ENCODE measurements at places on chromosomes 1 and 21. TPM values are rescaled to one million over a fixed set of nuclear protein-coding genes. Genes with fewer than 3 reads are reported as not detected.

Gene HES3
- not detected for total RNA-seq

Gene ATG4C
- total RNA-seq, result 35.7 TPM

Gene C8A
- total RNA-seq, result not detected

Gene TMEM200B
- total RNA-seq, result 0.94 TPM

Gene RIMS3
- total RNA-seq, result 24.6 TPM

Gene STIL
- total RNA-seq, result 9.4 TPM

Gene GRHL3
- not detected for total RNA-seq

Gene C1orf141
- total RNA-seq, result not detected

Gene COL11A1
- 45.9 TPM for total RNA-seq

Gene DCST1
- total RNA-seq, result not detected

Gene KIF2C
- 2.5 TPM for total RNA-seq

Gene HHIPL2
- total RNA-seq, result 0.16 TPM

Gene KRTAP21-2
- total RNA-seq, result not detected

- no peak for DNase-seq
Measured at GRCh38 chr1:182029002-182029378, 32.5 kb downstream of the ZNF648 start.

GRCh38 chr1:230563591-230563990 lies 78.7 kb upstream of the COG2 start:
- no peak for DNase-seq

GRCh38 chr1:196517193-196517592 lies 91.0 kb downstream of the KCNT2 start:
- no peak for DNase-seq

GRCh38 chr1:178371235-178371634 lies 125.5 kb downstream of the CLEC20A start:
- DNase-seq, result no peak

DNA sequence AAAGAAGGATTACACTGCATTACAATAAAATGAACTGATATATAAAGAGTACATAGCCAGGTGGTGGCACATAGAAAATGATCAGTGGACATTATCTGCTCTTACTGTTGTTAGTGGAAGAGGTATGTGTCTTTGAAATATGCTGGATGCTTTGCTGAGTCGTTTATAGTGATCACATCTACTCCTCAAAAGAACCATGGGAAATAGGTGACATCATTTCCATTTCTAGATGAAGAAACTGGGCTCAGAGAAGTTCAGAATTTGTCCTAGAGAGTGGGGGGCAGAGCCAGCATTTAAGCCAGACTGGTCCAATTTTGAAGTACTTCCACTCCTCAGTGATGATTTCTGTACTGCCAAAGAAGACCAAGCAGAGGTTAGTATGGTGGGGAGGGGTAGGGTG lies 34.0 kb upstream of the BACH1 start:
- DNase-seq, result no peak

- DNase-seq, result no peak
Measured at GRCh38 chr1:235817101-235817728, 49.5 kb downstream of the LYST start.

DNA sequence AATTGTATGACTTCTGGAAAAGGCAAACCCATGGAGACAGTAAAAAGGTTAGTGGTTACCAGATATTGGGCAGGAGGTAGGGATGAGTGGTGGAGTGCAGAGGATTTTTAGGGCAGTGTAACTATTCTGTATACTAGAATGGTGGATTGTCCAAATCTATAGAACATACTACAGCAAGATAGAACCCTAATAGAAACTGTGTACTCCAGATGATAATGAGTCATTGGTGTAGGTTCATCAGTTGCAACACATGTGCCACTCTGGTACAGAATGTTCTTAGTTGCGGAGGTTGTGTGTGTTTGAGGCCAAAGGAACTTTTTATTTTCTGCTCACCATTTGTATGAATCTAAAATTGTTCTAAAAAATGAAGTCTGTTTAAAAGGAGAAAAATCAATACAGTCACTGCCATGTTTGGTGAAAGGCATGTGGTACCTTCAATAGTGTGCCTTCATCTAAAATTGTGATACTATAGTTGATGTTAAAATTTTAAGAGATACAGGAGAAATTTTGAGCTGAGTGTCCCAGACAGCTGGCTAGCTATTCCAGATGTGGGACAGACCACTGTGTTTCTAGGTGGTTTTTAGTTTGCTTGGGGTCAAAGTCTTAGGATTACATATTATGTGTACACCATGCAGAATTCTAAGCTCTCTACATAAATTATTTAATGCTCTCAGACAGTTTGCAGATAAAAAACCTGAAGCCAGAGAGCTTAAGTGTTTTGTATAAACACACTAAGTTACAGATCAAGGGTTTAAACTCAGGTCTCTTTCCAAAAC lies 150.5 kb downstream of the RPS6KC1 start:
- no peak for DNase-seq

DNA sequence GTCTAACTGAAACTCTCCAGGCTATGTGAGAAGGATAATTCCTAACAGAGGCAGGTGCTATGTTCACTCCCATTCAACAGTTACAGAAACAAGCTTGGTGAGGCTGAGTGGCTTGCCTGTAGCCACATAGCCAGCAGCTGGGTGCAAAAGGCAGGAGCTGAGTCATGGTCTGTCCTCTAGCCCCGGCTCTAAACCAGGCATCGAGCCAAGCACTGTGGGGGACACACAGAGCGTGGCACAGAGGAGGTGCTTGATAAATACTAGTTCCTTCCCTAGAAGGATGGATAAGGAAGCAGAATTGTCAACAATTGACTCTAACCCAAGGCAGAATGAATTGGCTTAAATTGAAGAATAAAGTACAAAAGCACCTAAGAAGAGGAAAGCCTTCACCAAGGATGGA lies 10.4 kb upstream of the KCNA2 start:
- no peak for DNase-seq

GRCh38 chr1:39646232-39647081 lies 7.0 kb upstream of the HEYL start:
- DNase-seq, result no peak

- peak; percentile 73 for DNase-seq
Measured at GRCh38 chr21:42532466-42533181, 19.0 kb downstream of the SLC37A1 start.

DNA sequence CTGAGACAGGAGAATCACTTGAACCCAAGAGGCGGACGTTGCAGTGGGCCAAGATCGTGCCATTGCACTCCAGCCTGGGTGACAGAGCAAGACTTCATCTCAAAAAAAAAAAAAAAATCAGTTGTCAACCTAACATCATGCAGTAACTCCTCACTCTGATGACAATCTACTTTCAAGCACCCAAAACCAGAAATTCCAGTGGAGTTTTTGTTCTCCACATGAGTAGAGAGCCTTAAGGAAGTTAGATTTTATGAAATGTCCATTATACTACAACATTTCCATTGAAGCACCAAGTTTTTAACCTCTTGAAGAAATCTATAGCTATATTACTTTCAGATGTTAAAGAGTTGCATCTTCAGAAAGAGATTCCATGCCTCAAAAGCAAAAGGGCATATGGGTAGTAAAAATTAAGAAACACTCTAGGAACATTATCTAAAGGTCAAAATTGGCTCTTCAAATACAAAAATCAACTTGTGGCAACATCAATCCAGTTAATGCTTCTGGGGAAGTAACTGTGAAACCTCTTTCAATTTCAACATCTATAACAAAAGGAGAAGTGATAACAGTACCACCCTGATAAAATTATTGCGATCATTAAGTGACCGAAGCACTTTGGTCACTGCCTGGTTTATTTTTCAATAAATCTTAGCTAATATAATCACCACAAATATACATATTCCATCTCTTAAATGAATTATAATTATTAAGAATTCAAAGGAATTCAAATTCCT lies 7.7 kb downstream of the LPGAT1 start:
- DNase-seq, result no peak

DNA sequence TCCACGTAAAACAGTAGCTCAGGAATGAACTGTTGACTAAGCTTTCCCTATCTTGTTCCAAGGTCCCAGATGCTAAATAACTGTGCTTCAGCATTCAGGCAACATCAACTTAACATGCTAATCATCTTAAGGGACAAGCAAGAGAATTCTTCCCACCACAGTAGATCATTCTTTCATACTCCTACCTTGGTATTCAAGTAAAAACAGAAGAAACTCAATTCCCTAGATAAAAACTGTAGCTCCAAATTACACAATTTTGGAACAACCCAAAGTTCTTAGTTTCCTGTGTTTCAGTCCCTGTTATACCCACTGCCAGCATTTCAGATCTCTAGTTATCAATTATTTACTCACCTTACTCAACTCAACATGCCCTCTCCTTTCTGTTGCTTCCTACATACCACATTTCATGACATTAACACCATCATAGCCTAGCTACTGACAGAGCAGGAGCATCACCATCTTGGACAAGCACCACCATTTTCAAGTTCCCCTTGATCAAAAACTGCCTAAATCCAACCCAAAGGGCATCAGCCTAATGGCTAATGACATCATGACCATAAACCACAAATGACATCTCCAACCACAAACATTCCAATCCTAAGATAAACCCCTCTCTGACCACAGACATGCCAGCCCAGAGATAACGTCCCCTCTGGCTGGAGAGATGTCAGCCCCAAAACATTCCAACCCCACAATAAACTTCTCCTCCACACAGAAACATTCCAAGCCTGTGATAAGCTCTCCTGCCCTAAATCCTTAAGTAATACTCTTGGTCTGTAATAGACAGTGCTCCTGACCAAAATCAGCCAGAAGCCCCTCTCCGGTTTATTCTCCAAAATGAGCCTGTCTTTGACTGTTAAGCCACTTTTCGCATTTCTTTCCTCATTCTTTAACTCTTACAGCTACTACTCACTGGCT lies 191.2 kb downstream of the RERE start:
- no peak for DNase-seq

- no peak for DNase-seq
Measured at GRCh38 chr1:76587212-76587611, 280.1 kb upstream of the ST6GALNAC5 start.

DNA sequence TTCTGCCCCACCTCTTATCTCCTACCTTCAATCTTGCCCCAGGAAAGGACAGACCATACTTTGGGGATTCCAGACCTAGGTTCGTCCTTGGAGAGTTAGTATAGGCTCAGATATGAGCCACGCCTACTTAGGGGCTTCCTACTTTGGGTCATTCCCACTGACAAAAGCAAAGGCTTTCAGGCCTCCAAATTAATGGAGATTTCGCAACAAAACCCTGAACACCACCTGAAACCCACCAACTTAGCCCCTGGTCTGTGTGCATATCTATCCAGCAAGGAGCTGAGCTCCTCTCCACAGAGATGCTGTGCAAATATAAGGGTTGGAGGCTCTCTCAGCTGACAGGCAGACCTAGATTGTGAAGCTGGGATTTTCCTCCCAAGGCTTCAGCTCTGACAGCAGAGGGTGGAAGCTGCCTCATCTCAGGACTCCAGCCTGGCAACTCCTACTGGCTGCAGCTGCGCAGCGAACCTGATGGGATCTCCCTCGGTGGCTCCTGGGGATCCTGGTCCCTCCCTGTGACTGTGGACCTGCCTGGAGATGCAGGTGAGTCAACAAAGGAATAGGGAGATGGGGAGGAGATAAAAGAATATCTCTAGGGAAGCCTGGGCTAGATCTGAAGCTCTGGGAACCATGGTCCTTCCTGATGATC lies 2.1 kb downstream of the MPL start:
- no peak for DNase-seq

GRCh38 chr1:209397910-209398309 lies 185.6 kb upstream of the CAMK1G start:
- no peak for DNase-seq

- no peak for DNase-seq
Measured at GRCh38 chr1:57986432-57986831, 560.1 kb downstream of the OMA1 start.

GRCh38 chr1:151372058-151372934 lies at the start of gene SELENBP1:
Gene SELENBP1 (minus strand): TSS chr1:151372705. CDS start chr1:151372641, 64 bp downstream.
- no peak for DNase-seq

DNA sequence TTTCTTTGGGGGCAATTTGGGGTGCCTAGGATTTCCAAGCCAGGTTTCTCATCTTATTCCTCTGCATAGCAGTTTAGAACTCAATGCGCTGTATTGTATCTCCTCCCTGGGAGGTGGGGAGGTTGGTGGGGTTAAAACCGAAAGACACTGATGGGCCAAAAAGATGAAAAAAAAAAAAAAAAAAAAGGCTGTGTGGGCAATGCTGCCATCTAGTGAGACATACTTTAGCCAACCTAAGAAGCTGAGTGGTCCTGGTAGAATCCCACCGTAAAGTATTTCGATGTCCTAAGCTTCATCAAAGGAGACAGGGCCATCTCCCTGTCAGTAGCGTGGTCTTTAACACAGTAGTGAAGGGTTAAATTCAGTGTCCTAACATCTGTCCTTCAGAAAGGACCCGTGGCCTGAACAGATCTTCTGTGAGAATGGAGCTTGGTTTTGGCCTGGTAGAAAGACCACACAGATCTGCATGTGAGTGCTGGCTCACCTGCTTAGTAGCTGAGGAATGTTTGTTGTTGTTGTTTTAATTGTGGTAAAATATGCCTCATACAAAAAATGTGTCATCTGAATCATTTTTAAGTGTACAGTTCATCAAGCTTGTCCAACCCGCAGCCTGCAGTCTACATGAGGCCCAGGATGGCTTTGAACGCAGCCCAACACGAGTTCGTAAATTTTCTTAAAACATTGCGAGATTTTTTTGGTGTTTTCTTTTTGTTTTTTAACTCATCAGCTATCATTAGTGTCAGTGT lies 226.2 kb downstream of the KIF26B start:
- no peak for DNase-seq

- DNase-seq, result no peak
Measured at GRCh38 chr1:25048728-25049127, 118.7 kb upstream of the RUNX3 start.

DNA sequence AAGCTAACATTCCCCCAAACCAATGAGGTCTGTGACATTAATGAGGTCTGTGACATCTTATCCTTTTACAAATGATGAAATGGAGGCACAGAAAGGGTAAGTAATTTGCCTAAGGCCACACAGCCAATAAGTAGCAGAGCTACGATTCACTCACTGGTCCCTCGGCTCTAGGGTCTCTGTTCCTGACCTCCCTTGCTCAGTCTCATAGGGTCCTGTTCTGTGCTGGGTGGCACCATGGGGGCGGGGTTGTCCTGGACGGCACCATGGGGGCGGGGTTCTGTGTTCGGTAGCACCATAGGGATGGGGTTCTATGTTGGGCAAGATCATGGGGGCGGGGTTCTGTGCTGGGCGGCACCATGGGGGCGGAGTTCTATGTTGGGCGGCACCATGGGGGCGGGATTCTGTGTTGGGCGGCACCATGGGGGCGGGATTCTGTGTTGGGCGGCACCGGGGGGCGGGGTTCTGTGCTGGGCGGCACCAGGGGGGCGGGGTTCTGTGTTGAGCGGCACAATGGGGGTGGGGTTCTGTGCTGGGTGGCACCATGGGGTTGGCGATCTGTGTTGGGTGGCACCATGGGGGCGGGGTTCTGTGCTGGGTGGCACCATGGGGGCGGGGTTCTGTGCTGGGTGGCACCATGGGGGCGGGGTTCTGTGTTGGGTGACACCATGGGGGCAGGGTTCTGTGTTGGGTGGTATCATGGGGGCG lies 55.6 kb downstream of the CLSTN1 start:
- no peak for DNase-seq

All from occipital lobe (tissue), 3 donors.